ENCODE measurements at places on chromosomes 7 and 10.
A peak's percentile ranks its signal among the peaks of the same experiment; 100 is the strongest.

GRCh38 chr10:43186150-43186549 is 47.9 kb downstream of the CSGALNACT2 start:
- H3K4me3 ChIP-seq, result no peak overlapping the region
- H3K4me1 ChIP-seq, result no peaks in the 10 kb centered on the region
- H3K36me3 ChIP-seq, result no peaks in the 10 kb centered on the region
- H3K27ac ChIP-seq, result no peak overlapping the region

GRCh38 chr10:64444564-64444963 is 923.4 kb downstream of the REEP3 start:
- H3K4me1 ChIP-seq, result no peaks in the 10 kb centered on the region
- H3K36me3 ChIP-seq, result no peaks in the 10 kb centered on the region
- no peak overlapping the region for H3K27ac ChIP-seq
- no peaks in the 10 kb centered on the region for H3K27me3 ChIP-seq
- H3K4me3 ChIP-seq, result no peak overlapping the region

DNA sequence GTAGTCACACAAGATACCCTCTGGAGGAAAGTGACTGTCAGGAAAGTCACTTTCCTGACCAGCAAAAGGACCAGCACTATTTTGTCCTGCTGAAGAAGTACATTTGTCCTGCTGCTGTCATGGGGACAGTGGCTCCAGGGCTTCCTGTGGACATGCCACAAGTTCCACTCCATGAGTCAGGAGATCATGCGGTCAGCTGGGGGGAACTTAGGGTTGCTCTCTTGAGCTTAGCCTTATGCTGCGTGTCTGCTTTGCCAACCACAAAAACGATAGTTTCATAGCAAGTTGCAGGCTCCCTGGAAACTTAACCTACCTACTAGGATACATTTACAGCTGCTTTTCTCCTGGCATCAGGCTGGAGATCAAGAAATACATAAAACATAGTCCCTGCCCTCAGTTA is 19.8 kb upstream of the ALOX5 start:
- H3K27me3 ChIP-seq, result no peaks in the 10 kb centered on the region
- H3K27ac ChIP-seq, result no peak overlapping the region
- DNase-seq, result peak; percentile 58
- H3K36me3 ChIP-seq, result no peaks in the 10 kb centered on the region
- no peak overlapping the region for H3K4me3 ChIP-seq
- no peaks in the 10 kb centered on the region for H3K4me1 ChIP-seq

GRCh38 chr10:131630772-131631258 is 270.0 kb upstream of the PPP2R2D start:
- H3K36me3 ChIP-seq, result no peaks in the 10 kb centered on the region
- no peak for DNase-seq
- no peak overlapping the region for H3K27ac ChIP-seq
- H3K4me1 ChIP-seq, result no peaks in the 10 kb centered on the region
- H3K4me3 ChIP-seq, result no peak overlapping the region

- no peaks in the 10 kb centered on the region for H3K36me3 ChIP-seq
- H3K4me3 ChIP-seq, result no peak overlapping the region
- H3K27me3 ChIP-seq, result no peaks in the 10 kb centered on the region
- no peak for DNase-seq
Measured at GRCh38 chr7:26280097-26280496, 11.6 kb upstream of the SNX10 start.

- no peaks in the 10 kb centered on the region for H3K27me3 ChIP-seq
- no peaks in the 10 kb centered on the region for H3K4me1 ChIP-seq
- no peak overlapping the region for H3K27ac ChIP-seq
Measured at GRCh38 chr7:133431134-133431724, 178.4 kb downstream of the EXOC4 start.

GRCh38 chr10:43395571-43396060 is 13.4 kb downstream of the HNRNPF start:
- peaks cover 39% of the 10 kb centered on the region for H3K4me1 ChIP-seq
- H3K36me3 ChIP-seq, result no peaks in the 10 kb centered on the region
- no peaks in the 10 kb centered on the region for H3K27me3 ChIP-seq
- H3K4me3 ChIP-seq, result peak overlapping the region; percentile 87

All from Peyer's patch (tissue), 4 donors.